ENCODE measurements at places on chromosomes 3 and 15.
A peak's percentile ranks its signal among the peaks of the same experiment; 100 is the strongest.

GRCh38 chr15:70504299-70504951 lies 258.9 kb downstream of the UACA start:
- no peak for DNase-seq

GRCh38 chr15:22786868-22787698 lies 639 bp downstream of the NIPA1 start:
- peak; percentile 39 for DNase-seq

DNA sequence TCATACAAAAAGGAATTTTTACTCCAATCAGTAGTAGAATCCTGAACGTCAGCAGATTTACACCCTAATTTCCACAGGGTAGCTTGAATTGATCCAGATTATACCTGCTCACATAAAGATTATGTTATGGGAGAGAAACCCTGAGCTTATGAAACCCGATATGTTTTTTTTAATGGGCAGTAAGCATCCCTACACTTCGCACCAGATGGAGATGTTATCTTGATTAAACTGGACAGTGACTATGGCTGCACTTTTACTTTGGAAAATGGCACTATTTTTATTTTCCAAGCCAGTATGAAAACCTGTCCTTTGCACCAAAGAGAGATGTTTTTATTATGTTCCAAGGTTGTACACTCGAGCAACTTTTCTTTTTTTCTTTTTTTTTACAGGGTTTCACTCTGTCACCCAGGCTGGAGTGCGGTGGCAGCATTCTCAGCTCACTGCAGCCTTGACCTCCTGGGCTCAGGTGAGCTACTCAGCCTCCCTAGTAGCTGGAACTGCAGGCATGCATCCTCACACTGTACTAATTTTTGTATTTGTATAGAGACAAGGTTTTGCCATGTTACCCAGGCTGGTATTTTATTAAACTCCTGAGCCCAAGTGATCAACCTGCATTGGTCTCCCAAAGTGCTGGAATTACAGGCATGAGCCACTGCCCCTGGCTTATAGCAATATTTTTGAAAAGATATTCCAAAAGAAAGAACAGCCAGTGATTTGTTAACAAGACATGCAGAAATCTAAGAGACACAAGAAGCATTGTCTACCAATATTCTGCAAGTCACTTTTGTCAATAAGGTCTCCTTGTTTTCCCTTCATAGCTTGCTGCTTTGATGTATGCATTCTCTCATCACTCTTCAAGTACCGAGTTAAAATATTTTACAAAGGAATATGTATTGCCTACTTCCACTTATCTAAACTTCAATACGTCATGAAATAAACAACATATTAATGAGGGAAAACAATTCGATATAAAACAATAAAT lies 1412.6 kb downstream of the ZPLD1 start:
- DNase-seq, result no peak

DNA sequence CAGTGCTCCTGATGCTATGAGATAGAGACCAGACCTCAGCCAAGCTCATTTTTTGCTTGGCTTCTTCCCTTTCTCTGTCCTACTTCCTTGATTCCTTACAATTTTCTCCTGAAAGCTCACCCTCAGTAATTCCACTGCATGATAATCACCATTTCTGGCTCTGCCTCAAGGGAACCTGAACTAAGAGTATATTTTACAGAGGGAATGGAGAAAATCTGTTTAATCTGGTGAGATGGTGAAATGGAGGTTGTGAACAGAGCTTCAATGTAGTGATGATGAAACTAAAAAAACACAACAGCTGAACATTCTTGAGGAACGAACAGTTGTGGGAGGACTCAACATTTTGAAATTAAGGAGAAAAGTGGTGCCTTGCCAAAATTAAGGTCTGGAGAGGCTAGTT lies 16.3 kb downstream of the HHLA2 start:
- DNase-seq, result no peak

DNA sequence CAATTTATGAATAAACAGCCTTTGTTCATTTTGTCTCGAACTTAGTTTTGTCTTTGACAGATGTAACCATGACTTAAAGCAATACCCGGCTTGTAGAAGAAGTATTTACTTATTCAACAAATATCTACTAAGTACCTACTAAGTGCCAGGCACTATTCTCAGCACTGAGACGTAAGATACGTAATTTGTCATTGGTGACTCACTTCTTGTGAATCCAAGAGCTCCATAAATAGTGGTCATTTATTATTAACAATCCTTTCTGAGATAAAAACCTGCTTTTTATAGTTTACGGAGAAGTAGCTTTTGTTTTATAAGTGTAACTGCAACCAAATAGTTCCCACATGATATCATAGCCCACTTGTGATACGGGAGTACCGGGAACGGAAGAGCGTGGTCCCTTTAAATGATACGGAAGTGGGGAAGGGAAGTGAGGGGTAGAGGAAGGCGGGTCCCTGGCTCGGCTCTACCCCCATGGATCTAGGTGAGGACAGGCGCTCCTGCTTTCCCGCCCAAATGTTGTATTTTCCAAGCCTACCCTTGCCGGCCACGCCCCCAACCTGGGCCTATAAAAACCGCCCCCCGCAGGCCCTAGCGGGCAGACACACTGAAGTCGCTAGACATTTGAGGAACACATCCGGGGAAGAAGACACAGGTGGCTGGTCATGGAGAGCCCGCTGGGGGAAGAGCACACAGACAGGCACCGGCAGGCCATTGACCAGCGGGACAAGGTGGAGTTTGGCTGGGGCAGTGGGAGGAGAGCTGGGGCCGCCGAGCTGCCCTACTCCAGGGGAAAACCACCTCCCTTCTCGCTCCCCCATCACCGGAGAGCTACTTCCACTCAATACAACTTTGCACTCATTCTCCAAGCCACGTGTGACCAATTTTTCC lies at the start of gene SAMMSON:
SAMMSON (plus strand) TSS at position 594 of the 888 bp plus-strand sequence.
- DNase-seq, result peak; percentile 5

DNA sequence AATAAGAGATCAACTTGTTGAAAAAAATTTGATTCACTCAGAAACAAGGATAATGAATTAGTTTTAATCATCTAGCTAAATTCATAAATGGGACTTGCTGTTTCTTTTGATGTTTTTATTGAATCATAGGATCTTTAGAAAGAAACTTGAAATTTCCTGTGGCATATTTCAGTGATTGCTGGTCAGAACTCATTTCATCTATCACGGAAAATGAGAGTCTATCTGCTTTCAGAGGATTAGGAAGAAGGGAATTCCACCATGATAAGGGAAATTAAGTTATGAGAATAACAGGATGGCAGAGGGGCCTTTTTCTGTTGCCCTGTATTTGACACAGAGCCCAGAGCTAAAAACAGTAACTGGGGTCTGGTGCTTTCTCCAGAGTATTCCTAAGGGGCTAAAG lies 44.9 kb upstream of the CCNL1 start:
- no peak for DNase-seq

DNA sequence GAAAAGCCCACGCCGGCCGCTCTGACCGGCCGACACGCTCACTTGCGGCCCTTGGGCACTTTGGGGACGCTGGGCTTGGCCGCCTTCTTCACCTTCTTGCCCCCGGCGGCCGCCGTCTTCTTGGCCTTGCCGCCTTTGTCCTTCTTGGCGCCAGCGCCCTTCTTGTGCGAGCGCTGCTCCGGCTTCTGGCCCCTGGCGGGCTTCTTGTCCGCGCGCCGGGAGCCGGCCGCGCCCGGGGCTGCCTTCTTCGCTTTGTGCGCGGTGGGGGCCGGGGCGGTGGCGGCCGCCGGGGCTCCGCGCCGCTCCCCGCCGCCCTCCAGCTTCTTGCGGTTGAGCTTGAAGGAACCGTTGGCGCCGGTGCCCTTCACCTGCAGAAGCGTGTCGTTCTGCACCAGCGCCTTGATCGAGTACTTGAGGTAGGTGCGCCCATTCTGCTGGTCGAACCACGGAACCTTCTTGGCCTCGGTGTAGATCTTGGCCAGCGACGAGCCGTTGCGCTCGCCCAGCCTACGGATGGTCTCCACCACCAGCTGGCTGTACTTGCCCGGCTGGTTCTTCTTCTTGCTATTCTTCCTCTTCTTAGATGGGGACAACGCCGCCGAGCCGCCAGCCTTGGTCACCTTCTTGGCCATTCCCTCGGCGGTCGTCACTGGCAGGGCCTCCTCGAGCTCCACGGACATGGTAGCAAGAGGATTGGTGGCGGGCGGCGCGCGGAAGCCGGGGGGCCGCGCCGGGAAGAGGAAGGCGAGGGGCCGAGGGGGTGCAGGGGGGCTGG lies 36.7 kb downstream of the HMCES start:
- peak; percentile 53 for DNase-seq

- no peak for DNase-seq
Observed at GRCh38 chr3:174355505-174355904, 503.6 kb upstream of the NAALADL2 start.

DNA sequence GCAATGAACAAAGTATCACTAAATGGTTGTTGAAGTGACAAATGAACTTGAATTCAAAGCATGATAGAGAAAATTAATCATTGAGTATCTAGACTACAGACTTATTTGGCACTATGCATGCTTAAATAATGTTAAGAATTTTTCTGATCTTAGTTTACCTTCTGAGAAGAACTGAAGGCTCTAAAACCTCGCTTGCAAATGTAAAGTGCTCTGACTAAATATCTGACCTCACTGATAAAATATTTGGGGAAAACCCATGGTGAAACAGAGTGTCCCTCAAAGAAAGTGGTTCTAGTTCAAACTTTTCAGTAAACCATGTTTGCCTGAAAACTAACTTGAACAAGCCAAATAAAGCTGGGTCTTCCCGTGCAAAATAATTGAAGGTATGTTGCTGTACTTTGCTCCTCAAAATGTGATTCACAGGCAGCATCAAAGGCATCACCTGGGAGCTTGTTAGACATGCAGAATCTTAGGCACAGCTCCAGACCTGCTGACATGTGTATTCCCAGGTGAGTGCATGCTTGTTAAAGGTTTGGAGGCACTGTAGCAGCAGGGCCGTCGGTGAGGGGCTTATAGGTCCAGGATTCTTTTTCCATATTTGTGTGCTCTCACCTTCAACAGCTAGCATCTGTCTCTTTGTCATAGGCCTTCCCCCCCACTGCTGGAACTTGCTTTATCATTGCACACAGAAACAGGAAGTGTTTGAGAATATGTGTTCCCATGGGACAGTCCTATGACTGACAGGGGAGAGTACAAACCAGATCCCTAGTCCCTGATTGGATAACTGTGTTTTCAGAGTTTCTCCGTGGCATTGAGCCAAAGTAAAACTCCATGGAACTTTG lies 524.2 kb upstream of the LMCD1 start:
- DNase-seq, result no peak

GRCh38 chr3:54536450-54536849 lies 391.4 kb downstream of the LRTM1 start:
- DNase-seq, result no peak

GRCh38 chr3:31081018-31081662 lies 186.7 kb upstream of the GADL1 start:
- no peak for DNase-seq

DNA sequence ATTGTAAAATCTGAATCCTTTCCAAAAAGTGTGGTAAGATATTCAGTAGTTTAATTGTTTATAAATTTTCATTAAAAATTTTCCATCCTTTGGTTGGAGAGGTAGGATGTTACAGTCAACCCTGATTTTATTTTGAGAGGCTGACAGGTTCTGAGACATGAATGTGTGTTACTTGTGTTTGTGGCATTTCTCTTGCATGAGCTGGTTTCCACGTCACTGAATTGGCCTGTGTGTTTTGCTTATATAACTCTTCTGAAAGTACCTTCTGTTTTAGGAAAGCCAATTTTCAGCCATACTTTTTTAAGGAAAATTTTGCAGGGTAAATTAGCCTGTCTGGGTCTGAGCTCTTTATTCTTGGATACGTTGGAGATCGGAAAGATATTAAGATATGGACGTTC lies 30.7 kb downstream of the PXYLP1 start:
- peak; percentile 60 for DNase-seq

- no peak for DNase-seq
Observed at GRCh38 chr3:152443212-152444023, 174.7 kb downstream of the MBNL1 start.

- DNase-seq, result peak; percentile 29
Observed at GRCh38 chr3:78919021-78919755, 848.6 kb downstream of the ROBO1 start.

DNA sequence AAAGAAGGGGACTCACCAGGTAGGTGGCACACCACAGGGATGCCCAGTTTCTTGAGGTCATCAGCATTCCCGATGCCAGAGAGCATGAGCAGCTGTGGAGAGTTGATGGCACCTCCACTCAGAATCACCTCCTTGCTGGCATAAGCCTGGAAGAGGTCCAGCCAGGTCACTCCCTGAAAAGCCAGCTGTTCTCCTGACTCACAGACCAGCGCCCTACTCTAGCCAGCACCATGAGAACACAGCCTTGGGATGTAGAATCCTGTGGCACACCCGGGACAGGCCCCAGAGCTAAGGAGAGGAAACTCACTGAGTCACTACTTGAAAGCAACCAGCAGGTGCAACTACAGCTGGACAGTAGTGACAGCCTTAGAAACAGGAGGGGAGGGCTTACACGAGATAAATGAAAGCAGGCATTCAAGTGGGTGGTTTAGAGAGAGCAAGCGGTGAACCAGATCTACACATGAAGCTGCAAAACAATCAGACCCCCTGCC lies 24.5 kb downstream of the CHDH start:
- DNase-seq, result peak; percentile 61

DNA sequence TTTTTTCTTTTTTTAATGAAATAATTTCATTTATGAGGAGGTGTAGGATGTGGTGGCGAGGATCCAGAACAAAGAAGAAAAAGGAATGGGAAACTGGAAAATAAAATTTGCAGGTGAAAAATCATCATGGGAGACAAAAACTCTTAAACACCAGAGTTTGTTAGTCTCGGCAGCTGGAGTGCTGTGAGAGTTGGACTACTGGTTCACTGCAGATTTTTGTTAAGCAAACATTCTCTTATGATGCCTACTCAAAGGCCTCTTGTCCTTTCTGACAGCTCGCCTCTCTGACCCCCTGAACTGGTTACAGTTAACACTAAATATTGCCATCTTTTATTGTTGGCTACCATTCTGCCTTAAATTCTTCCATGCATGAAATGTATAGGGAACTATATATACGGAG lies 152.4 kb upstream of the DPH6 start:
- no peak for DNase-seq

- no peak for DNase-seq
Observed at GRCh38 chr3:175399156-175399840, 540.2 kb downstream of the NAALADL2 start.

- DNase-seq, result peak; percentile 13
Observed at GRCh38 chr3:105957722-105958121, 88.9 kb upstream of the CBLB start.

DNA sequence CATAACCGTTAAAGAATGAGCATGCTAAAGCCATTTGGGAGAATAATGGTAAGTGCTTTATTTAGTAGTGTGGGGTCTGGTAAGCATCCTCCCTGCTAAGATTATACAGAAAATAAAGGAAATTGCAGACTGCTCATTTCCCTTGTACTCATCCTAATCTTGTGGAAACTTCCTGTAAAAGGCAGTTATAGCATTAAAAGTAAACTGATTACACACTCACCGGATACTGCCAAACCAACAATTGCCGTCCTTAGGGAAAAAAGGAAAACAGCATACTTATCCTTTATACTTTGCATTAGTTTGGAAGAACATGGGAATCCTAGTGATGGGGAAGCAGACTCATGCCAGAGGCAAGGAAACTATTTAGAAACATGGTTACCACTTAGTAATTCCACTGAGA lies 5.3 kb upstream of the SPRED1 start:
- DNase-seq, result no peak

- no peak for DNase-seq
Observed at GRCh38 chr15:44810237-44810636, 73.9 kb downstream of the TRIM69 start.
